ENCODE measurements at places on chromosomes 12 and 14. TPM values are rescaled to one million over a fixed set of nuclear protein-coding genes. Genes with fewer than 3 reads are reported as not detected.

Gene KLRC1
- total RNA-seq: not detected

Gene APOF
- total RNA-seq: not detected

Gene MYH6
- total RNA-seq: not detected

Gene SSTR1
- total RNA-seq: 0.50 TPM

Gene TMTC3
- 26.4 TPM for total RNA-seq

Gene KRT6B
- 0.98 TPM for total RNA-seq

Gene ITGB7
- 3.3 TPM for total RNA-seq

Gene TOMM20L
- total RNA-seq: not detected

Gene SLC10A1
- total RNA-seq: not detected

Gene PMEL
- 12.6 TPM for total RNA-seq

Gene RGS6
- total RNA-seq: not detected

Gene CISTR
- total RNA-seq: not detected

Gene TMEM63C
- total RNA-seq: 2.2 TPM

Data from PC-9 (cell line).